A172 (cell line): ENCODE measurements at places on chromosomes 16 and 17.

DNA sequence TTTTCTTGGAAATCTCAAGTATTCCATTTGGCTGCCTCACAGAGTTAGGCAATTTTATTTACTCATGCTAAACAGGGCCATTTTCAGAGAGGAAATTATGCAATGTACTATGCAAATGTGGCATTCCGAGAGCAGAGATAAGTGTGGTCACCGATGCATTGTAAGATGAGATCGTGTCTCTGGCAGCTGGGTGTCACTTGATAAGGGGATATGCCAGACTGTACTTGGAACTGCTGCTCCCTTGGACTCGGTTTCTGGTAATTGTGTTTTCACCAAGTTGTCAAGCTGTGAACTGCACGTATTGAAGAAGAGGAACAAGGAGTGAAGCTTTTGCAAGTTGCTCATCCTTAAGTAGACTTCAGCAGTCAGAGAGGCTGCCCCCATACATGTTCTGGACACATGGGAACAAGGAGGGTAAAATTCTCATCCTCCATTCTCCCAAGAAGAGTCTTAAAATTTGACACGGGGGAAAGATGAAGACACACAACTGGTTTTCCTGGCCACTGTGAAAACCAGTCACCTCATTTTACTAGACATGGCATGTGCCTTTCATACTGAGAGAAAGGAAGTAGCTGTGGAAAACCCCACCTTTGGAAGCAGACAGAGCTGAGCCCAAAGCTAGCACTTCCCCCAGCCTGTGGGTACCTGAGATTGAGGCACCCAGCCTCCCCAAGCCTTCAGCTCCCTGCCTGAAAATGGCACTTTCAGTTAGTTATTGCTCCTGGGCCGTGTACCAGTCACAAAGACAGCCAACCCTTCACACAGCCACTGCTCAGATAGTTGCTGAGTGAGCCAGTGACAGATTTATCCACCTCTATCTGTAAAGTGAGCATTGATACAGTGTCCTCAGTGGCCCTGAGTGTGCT, 150.7 kb downstream of the SOCS1 start:
- DNase-seq = peak; percentile 85

- no peak for DNase-seq
Measured at GRCh38 chr17:43689814-43690213, 28.1 kb upstream of the MEOX1 start.

DNA sequence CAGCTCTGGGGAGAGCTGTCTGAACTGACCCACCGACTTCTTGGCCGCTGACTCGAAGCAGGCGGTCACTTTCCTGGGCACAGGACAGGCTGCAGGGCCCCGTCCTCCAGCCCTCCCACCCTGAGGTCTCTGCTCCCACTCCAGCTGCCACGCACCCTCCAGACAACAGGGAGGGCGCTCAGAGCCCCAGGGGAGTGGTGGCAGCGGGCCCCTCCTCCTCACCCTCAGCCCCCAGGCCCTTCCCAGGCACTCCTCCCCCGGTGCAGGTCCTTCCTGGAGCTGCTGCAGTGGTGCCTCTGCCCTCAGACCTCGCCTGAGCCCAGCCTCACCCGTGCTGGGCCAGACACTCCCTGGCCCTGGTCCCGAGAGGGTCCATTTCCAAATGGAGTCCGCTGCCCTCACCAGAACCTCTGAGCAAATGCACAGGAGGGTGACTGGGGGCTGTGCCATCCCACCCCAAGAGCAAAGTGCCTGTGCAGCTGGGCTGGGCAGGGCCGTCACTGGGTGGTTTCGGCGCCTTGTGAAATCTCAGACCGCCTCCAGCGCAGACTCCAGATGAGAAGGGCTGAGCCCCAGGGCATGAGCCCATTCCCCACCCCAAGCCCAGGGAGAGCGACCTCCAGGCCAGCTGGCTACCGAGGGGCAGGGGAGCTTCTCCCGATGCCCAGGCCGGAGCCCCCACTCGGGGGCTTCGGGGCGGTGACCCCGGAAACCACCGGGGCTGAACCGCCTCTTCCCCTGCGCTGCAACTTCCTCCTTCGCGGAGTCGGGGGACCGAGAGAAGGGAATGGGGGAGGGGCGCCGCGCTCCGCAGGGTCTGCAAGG, 717 bp downstream of the CYBA start:
- peak; percentile 39 for DNase-seq

GRCh38 chr17:60577147-60577915, 22.7 kb upstream of the PPM1D start:
- no peak for DNase-seq

GRCh38 chr17:50328363-50329325, 17.3 kb upstream of the XYLT2 start:
- DNase-seq = no peak

DNA sequence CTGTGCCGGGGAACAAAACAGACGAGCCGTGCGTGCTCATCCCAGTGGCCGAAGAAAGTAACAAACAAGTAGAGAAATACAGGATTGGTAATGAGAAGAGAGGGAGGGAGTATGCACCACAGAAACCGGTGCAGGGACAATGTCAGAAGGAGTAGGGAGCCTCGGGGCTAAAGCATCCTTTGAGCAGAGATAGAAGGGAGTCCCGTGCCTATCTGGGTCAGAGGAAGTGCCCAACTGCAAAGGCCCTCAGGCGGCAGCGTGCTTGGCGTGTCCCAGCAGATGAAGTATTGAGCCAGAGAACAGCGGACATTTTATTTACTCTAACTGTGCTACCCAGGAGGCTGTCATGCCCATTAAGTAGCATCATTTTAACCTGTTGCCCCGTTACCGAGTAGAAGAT, 114.9 kb upstream of the CACNG5 start:
- no peak for DNase-seq

- no peak for DNase-seq
Measured at GRCh38 chr17:33097411-33097810, 105.8 kb downstream of the SPACA3 start.

DNA sequence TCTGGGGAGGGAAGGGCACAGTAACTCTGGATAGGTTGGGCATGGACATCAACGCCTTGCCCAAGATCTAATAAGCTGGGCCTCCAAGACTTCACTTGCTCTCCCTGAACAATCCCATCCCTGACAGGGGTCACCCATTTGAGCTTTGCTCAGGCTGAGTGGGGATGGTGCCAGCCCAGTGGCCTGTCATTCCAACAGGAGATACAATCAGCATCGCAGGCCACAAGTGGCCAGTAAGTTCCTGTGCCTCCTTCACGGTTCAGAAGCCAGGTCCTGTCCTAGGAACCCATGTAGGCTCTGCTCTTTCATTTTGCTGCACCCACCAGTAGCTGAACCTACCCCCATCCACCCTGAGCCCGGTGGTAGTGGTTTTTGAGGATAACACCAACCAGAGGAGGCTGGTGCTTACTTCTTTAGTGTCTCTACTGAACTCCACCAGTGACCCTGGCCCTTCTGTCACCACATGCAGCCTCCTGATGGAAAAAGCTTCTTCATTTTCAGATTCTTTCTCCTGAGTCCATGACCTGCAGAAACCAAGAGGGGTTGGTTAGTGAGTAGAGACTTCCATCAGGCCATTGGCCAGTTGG, 14.9 kb downstream of the PLEKHG4 start:
- DNase-seq = no peak

DNA sequence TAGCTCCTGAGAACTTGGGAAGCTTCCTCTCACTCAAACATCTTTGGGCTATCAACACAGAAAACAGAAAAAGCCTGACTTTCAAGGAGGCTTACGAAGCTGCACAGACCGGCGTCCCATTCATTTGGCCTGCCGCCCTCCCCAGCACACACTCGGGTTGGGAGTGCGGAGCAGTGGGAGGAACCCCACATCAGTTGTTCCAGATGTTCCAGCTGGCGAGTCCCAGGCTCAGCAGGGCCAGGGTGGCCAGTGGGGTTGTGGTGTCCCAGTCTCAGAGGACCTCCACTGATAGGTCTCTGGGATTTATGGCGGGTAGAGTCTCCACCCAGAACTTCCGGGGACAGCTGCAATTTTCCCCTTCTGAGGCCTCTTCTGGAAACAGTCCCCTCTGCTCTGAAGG, 43.1 kb upstream of the DLX4 start:
- DNase-seq = no peak

GRCh38 chr17:53570731-53571130, 252.0 kb upstream of the KIF2B start:
- DNase-seq = no peak

GRCh38 chr16:21610006-21610544, 10.7 kb downstream of the METTL9 start:
- DNase-seq = no peak

GRCh38 chr16:66298006-66298405, 68.5 kb upstream of the CDH5 start:
- DNase-seq = no peak

- no peak for DNase-seq
Measured at GRCh38 chr17:60862482-60862881, 184.8 kb downstream of the BCAS3 start.

DNA sequence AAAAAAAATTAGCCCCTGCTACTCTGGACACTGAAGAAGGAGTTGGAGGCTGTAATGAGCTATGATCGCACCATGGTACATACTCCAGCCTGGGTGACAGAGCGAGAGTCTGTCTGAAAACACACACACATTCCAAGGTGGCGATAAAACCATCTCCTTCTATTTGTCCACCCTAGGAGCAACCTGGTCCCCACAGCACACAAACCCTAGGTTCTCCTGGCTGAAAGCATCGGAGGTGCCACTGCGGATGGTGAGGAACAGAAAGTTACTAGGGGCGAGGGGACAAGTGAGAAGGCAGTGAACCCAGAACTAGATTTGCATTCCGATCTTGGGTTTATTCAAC, 1.4 kb upstream of the ECI1 start:
- no peak for DNase-seq

- DNase-seq = no peak
Measured at GRCh38 chr16:68936736-68937631, 93.7 kb downstream of the TANGO6 start.

DNA sequence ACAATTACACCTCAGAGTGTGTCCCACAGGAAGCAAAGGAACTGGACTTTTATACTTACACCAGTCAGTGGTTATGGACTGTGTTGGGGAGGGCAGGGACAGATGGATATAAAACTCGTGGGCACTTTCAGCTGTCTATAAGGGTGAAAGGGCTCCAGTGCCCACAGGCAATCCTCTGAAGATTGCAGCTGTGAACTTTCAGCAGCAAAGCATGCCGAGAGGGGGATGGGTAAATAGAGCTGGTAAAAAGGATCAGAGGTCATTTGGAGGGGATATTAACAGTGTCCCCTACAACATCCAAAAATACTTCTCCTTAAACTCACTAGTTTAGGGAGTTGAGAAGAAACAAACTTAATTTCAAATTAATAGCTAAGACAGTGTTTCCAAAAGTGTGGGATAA, 13.3 kb upstream of the RFWD3 start:
- no peak for DNase-seq

DNA sequence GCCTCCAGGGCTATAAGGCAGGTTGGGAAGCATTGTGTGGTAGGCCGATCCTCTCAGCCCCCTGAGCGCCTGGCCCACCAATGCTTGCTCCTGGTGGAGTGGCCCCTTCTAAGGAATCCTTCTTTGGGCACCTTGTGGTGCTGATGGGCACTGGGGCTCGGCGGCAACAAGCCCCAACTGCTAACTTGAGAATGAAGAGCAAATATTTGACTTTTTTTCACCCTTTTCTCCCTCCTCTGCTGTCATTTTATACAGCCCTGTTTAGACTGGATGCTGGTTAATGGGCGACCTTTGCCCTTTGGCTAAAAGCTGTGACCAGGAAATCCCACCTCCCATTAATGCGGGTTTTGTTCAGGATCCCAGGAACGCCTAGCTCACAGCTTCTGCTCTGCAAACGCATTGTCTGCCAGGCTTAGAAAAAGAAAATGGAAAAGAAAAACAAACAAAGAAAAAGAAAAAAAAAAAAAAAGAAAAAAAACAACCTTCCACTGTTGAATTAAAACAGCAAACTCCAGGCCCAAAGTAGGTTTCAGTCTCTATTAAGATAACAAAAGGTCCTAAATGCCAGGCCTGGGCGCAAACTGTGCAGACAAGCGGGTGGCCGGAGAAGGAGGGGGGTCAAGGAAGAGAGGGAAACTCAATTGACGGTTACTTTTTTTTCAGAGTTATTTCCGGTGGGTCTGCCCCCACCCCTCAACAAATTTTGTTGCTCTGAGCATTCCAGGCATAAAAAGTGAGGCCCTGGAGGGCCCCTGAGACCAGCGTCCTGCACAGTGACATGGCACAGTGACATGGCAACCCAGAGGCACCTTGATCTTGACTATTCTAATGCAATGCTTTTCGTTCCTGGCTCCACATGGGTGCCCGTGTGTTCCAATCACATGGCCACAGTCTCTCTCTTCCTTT, 301.4 kb downstream of the MAF start:
- no peak for DNase-seq

- DNase-seq = no peak
Measured at GRCh38 chr16:27353853-27354252, 40.1 kb downstream of the IL4R start.

DNA sequence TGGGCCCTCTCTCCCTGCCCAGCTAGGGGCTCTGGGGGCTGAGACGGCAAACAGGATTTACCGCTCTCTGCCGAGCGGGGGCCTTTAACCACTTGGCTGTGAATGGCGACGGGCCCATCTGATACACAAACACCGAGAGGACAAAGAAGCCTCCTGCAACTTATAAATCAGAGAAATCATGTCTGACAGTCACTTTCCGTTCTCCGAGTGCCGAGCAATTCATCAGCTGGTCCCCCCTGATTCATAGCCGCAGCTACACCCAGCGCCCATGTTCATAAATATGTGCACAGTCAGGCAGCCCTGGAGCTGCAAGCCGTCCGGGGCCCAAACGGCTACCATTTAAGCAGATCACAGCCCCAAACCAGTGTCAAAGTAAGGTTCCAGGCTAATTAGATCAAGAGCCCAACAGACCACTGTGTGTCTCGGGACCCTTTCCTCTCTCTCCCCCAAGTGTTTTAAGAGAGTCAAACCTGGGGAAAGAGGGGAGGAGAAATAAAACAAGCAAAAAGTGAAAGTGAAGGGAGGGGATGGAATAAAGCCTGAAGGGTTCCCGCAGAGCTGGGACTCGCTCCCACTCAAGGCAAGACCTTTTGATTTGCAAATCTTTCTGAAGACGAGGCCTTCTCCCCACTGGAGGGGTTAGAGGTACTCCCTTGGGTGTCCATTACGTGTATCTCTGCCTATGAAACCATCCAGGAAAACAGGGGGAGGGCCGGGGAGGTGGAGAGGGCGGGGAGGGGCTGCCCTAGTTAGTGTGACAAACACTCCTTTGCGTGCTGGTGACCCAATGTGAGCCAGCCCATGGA, 154.7 kb downstream of the C16orf78 start:
- DNase-seq = peak; percentile 60

- DNase-seq = peak; percentile 47
Measured at GRCh38 chr16:75306099-75306762, 54.8 kb upstream of the BCAR1 start.

- DNase-seq = no peak
Measured at GRCh38 chr17:7992924-7993323, 9.5 kb upstream of the GUCY2D start.

GRCh38 chr16:10983159-10983558, 38.8 kb downstream of the CLEC16A start:
- no peak for DNase-seq

GRCh38 chr17:58360296-58361063, 8.5 kb upstream of the SUPT4H1 start:
- DNase-seq = no peak

GRCh38 chr17:20938988-20939615, 103.7 kb downstream of the USP22 start:
- DNase-seq = no peak

- no peak for DNase-seq
Measured at GRCh38 chr16:88673716-88674379, 11.0 kb upstream of the MVD start.
